Thoracic aorta (tissue), 2 donors: ENCODE measurements at places on chromosomes 3 and 15.

DNA sequence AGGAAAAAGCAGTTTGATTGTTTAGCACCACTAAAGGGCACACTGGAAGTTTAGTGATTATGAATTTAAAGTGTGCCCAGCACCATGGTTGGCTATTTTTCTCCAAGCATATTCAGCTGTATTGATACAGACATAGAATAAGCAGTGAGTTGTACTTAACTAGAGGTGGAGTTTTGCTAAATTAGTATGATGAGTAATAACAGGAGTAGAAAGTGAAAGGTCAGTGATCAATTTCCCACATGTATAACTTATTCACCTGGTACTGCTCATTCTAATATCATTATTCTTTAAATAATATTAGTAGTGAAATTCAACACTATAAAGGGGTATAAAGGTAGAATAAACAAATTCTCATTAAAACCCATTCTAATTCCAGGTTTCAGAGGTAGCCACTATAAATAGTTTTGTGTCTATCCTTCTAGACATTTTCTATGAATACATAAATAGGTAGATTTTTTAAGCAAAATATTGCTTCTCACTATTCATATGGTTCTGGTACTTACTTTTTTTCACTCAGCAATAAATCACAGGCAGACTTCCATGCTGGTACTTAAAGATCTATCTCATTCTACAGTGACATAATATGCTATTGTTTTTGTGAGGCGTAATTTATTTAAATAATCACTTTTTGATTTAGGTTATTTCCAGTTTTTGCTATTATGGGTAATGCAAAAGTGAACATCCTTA is 732.9 kb downstream of the VGLL3 start:
- no peak for DNase-seq

DNA sequence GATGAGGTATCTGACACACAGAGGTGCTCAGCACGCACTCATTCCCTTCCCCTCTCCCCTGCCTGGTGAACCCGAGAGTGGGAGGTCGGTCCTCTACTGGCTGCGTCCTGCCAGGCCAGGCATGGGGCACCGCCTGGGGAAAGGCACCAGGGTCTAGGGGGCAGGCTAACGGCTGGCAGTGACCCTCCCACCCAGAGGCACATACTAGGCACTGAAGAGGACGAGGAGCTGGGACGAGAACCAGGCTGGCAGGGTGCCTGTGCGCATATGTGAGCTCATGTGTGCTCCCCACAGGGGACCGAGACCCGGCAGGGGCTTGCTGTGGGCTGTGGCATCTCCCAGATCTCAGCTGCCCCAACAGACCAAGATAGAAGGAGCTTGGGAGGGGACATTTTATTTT is 86.7 kb downstream of the IQSEC1 start:
- DNase-seq = no peak

GRCh38 chr3:128736601-128737000 is 10.6 kb downstream of the RAB7A start:
- no peak for DNase-seq

DNA sequence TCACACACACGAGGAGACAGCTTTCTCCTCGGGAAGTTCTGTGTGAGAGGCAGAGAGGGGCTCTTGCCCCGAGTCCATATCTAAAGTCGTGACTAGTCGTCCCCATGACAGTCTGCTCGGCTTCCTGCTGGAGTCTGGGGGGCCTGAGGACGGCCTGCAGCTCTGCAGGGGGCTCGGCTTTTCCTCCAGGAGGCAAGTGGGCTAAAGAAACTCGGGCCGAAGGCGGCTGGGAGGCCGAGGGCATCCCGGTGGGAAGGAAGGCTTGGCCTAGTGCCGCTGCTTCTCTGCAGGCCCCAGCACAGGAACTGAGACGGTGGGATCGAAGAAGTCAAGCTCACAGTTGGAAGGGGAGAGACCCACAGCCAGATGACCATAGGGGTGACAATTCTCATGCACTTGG is 25.4 kb upstream of the PIGZ start:
- no peak for DNase-seq
